ENCODE measurements at places on chromosomes 2 and 18.

DNA sequence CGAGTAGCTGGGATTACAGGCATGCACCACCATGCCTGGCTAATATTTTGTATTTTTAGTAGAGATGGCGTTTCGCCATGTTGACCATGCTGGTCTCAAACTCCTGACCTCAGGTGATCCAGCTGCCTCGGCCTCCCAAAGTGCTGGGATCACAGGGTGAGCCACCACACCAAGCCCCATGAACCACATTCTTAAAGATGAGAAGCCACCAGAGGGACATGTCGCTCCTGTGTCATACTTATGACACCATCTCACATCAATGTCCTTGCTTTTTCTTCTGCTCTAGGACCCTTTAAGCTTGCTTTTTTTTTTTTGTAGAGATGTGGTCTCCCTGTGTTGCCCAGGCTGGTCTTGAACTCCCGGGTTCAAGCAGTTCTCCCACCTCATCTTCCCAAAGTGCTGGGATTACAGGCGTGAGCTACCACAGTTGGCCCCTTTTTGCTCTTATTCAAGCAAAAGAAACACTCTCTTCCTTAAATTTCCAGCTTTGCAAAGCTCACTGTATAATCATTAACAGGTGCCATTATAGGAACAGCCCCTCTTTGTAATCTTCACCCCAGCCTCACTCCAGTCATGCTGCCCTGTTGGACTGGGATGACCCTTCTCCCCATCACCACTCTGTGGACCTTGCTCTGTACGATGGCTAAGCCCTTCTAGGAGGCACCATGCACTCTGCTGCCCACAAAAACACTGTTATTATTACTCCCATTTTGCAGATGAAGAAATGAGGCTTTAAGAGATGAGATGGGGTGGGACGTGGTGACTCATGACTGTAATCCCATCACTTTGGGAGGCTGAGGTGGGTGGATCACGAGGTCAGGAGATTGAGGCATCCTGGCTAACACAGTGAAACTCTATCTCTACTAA is 10.8 kb upstream of the KCNG3 start:
- DNase-seq = no peak

GRCh38 chr18:45590036-45590886 is 25.0 kb upstream of the SLC14A2 start:
- no peak for DNase-seq

DNA sequence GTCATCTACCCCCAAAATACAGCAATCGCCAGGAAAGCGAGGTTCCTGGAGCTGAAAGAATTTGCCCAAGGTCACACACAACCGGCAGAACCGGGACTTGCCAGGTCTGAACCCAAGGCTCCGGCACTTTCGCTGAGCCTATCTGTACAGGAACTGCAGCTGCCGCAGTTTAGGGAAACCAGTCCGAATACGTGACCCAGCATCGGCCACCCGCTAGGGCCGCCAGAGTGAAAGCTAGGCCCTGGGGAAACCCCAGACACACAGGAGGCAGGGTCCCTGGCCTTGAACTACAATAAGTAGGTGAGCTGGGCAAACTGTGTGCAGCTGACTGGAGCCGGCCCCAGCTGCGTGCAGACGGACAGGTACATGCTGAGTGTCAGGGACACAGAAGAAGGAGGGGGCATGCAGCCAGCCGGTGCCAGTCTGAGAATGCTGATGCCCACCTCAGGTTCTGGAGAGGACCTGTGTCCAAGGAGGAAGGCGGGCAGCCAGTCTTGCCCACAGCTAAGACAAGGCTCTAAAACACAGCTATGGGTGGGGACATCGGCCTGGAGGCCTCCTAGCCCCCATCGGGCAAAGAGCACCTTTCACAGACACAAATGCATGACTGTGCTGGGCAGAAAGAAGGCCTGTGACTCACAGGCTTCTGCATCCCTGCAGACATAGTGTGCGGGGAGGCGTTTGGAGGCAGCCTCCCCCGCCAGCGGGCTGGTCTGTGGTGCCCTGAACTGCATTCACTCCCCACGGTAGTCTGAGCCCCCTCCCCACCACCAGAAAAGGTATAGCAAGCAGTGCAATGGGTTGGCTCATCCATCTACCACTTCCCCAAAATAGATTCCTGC is 107.4 kb upstream of the ID2 start:
- no peak for DNase-seq

GRCh38 chr2:227430639-227431038 is 41.3 kb upstream of the AGFG1 start:
- DNase-seq = no peak

- DNase-seq = no peak
Observed at GRCh38 chr2:43778233-43778632, 4.4 kb downstream of the DYNC2LI1 start.

DNA sequence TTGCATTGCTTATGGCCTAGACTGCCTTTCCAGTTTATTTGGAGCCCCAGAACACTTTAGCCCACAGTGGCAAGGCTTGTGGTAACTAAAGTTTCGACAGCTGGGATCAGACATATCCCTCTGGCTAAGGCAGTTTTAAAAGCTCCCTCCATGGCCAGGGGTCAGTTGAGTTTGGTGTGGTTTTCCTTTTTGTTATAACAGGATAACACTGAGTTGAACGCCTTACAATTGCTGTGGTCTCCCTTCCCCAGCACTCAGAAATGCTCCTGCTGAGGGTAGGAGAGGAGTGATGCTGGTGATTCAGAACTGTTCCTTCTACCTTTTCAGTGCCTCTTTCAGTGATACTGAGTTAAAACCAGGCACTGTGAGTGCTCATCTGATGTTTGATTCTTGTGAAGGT is 182.6 kb downstream of the GULP1 start:
- DNase-seq = no peak

GRCh38 chr2:222504719-222505118 is 80.4 kb downstream of the SGPP2 start:
- DNase-seq = no peak

- DNase-seq = no peak
Observed at GRCh38 chr2:205574001-205574400, 108.3 kb upstream of the NRP2 start.

- DNase-seq = no peak
Observed at GRCh38 chr2:148794558-148794957, 80.5 kb upstream of the KIF5C start.

All from stimulated activated CD4-positive, alpha-beta T cell treated with anti-CD3 and anti-CD28 coated beads, Interleukin-15, amount 100 ng/mL, for 1 hour (primary cell).